ENCODE measurements at places on chromosomes 6 and 20. TPM values are rescaled to one million over a fixed set of nuclear protein-coding genes. Genes with fewer than 3 reads are reported as not detected.

The NNAT gene
- total RNA-seq = not detected

The SGK2 gene
- total RNA-seq = 2.3 TPM

The PPIL1 gene
- total RNA-seq = 42.0 TPM

The SIGLEC1 gene
- 0.17 TPM for total RNA-seq

The L3MBTL1 gene
- 21.6 TPM for total RNA-seq

GRCh38 chr20:40294175-40294574, 394.9 kb downstream of the MAFB start:
- no peak overlapping the region for H3K27ac ChIP-seq
- no peaks in the 10 kb centered on the region for H3K27me3 ChIP-seq
- H3K4me3 ChIP-seq = no peak overlapping the region
- H3K4me1 ChIP-seq = no peaks in the 10 kb centered on the region
- DNase-seq = no peak

DNA sequence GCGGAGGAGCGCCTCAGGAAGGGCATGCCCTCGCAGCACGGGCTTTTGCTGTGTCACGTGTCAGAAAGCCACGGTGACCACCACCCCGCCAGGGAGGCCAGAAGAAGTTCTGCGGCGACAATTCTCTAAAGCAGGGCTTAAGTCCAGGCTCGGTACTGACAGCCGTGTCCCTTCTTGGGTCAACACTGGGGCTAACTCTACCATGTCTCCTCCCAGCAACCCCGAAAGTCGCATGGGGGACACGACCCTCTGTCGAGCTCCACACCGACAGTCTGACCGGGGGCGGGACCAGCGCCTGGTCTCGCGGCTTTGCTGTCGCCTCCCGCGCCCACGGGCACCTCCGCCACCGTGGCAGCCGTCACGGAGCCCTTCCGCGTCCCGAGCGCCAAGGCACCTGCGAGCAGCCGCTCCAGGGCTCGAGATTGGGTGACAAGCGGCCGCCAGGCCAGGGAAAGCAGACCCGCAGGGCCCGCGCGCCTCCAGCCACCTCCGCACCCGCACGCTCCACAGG, 534 bp downstream of the NANP start:
- no peaks in the 10 kb centered on the region for H3K27me3 ChIP-seq
- H3K4me3 ChIP-seq = peak overlapping the region; percentile 88
- no peaks in the 10 kb centered on the region for H3K36me3 ChIP-seq

DNA sequence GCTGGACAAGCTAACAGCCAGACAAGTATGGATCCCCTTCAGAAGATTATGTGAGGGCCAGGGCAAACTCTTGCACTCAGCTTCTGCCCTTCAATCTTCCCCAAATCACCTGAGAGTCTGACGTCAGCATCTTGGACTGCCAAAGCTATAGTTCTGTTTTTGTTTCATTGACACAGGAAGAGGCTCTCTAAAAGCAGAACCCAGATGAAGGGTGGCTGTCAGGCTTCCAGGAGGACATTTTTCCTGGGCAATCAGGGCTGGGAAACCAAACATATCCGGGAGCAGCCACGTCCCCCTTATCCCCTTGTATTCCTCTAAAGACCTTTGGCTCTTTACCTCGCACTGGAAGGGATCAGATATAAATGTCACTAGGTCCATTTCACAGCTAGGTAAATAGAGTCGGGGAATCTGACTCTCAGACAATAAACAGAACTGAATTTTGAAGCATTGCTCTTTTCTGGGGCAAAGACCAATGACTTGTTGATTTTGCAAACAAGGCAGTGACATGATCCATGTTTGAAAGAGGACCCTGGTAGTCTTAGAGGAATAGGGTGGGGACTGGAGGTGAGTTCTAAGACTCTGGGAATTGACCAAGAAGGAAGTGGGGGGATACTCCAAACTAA, 13.3 kb downstream of the MAFB start:
- peaks cover 65% of the 10 kb centered on the region for H3K27me3 ChIP-seq
- H3K36me3 ChIP-seq = no peaks in the 10 kb centered on the region
- no peak overlapping the region for H3K4me3 ChIP-seq
- DNase-seq = no peak

DNA sequence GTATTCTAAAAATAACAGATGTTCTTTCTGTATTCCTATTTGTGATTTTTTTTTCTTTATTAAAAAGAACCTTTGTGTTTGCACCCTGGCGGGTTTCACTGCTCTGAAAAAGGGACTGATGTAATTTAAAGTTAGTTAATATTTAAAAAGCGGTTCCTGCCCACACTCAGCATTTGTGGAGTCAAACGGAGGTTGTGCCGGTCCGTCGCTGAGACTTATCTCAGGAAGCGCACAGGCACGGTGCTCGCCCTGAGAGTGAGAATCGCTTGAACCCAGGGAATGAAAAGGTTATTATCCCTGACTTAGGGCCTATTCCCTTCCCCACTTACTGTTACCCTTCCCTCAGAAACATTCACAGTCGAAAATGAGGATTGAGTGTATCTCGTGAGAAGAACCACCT, 366.7 kb downstream of the THBS2 start:
- no peaks in the 10 kb centered on the region for H3K36me3 ChIP-seq
- peaks cover 4% of the 10 kb centered on the region for H3K27me3 ChIP-seq
- no peak for DNase-seq
- no peak overlapping the region for H3K4me3 ChIP-seq
- H3K27ac ChIP-seq = no peak overlapping the region

- DNase-seq = peak; percentile 8
- peaks cover 6% of the 10 kb centered on the region for H3K4me1 ChIP-seq
- H3K27me3 ChIP-seq = no peaks in the 10 kb centered on the region
- H3K36me3 ChIP-seq = no peaks in the 10 kb centered on the region
These were observed 125.3 kb downstream of the ATXN1 start for GRCh38 chr6:16635810-16636602.

DNA sequence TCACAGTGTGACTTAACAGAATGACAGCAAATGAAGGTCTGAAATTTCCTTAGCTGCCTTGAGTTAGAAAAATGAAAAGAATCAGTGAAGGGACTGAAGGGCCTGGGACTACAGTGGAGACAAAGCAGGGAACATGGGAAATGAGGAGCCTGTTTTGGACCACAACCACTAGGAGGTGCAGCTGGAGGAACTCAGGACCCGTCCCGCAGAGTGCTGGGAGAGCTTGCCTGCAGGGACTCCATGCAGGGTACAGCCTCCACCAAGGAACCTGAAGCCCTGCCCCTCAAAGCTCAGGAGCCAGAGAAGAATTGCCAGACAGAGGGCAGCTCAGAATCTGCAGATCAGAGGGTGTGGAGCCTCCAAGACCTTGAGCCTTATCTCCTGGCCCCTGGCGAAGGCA, 50.7 kb downstream of the LRFN2 start:
- no peak overlapping the region for H3K27ac ChIP-seq

GRCh38 chr6:52616059-52616690, 39.3 kb upstream of the TRAM2 start:
- H3K27ac ChIP-seq = no peak overlapping the region
- DNase-seq = no peak
- no peak overlapping the region for H3K4me3 ChIP-seq
- H3K4me1 ChIP-seq = 0 out of 2 replicates have a peak, but pooled peaks cover 1% of the 10 kb centered on the region

GRCh38 chr20:33553516-33553915, 63.6 kb downstream of the CBFA2T2 start:
- no peak for DNase-seq
- no peak overlapping the region for H3K27ac ChIP-seq
- no peak overlapping the region for H3K4me3 ChIP-seq
- peaks cover 27% of the 10 kb centered on the region for H3K4me1 ChIP-seq

DNA sequence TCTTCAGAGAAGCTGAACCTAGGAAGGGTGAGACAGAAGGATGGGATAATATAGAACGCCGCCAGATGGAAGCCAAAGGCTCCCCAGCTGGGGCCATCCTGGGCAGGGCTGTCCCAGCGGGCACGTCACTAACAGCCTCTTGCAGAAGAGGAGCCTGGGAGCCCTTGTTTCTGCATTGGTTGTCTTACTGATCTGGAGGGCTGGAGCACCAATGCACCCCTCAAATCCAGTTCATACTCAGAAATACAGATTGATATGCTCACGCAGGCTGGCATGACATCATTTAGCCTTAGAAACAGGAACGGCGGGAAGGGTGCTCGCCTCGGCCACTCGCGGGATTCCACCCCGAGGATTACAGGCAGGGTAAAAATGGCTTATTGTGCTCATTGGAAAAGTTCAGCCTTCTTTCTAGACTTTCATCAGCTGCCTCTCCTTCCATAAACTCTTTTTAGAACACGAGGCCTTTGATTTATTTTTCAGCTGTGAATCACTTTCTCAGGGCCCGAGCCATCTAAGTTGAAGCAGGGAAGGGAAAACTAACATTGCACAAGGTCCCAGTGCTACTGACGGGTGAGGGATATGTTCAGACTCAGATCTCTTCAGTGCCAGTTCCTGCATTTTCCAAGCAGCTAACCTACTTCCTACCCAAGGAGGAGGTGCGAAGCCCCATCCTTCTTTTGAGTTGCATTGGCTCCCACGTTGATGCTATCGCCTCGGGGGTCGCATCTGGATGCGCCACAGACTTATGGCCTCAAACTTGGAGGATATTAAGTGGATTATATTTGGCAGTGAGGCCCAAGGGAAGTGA, 82.3 kb downstream of the GMPR start:
- H3K4me1 ChIP-seq = peaks cover 78% of the 10 kb centered on the region

DNA sequence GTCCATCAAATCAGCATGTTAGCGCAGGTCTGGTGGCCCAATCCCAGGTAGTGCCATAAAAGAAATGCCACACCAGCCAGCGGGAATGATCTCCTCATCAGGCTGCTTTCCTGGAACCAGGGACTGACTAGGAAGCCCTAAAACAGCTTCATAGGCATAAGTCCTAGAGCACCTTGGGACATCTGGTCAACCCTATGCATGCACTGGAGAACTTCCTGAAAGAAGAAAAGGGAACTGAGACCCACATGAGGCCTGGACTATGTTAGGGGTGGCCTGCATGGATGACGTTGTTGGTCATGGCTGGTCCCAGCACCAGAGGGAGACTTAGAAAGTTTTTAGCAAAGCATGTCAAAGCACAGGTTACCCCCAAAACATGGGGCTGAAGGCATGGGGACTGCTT, 7.6 kb upstream of the KCNK16 start:
- DNase-seq = no peak
- no peak overlapping the region for H3K27ac ChIP-seq
- peaks cover 54% of the 10 kb centered on the region for H3K27me3 ChIP-seq
- H3K4me1 ChIP-seq = no peaks in the 10 kb centered on the region
- no peak overlapping the region for H3K4me3 ChIP-seq

DNA sequence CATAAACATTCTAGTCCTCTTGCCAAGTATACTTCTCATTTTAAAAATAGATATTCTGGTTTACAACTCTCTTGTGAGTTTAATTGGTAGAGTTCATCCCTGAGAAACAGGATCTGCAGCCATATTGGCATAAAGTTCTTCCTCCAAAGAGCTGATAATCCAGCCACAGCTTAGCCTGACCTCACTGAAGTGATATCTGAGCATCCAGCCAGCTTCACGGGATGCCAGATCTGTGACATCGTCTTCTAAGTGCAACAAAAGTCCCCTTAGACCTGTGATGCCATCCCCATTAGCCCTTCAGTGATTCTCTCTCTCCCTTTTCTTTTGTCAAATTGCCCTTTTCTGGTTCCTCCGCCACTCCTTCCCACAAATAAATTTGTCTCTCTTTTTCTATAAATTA, 180.6 kb upstream of the STXBP5 start:
- no peak overlapping the region for H3K4me3 ChIP-seq
- H3K4me1 ChIP-seq = no peaks in the 10 kb centered on the region
- H3K27ac ChIP-seq = no peak overlapping the region
- no peaks in the 10 kb centered on the region for H3K36me3 ChIP-seq
- DNase-seq = no peak

- no peak for DNase-seq
- no peak overlapping the region for H3K27ac ChIP-seq
- H3K27me3 ChIP-seq = no peaks in the 10 kb centered on the region
- peaks cover 10% of the 10 kb centered on the region for H3K4me1 ChIP-seq
These were observed 2.4 kb downstream of the GMPR start for GRCh38 chr6:16240589-16241320.

- no peaks in the 10 kb centered on the region for H3K4me1 ChIP-seq
- H3K36me3 ChIP-seq = no peaks in the 10 kb centered on the region
- H3K4me3 ChIP-seq = no peak overlapping the region
- DNase-seq = no peak
These were observed 200.5 kb upstream of the POU3F2 start for GRCh38 chr6:98633886-98634285.
